ENCODE measurements at places on chromosomes 11 and 22.

GRCh38 chr22:31676700-31677099 lies 14.7 kb upstream of the PISD start:
- DNase-seq: peak; percentile 82

DNA sequence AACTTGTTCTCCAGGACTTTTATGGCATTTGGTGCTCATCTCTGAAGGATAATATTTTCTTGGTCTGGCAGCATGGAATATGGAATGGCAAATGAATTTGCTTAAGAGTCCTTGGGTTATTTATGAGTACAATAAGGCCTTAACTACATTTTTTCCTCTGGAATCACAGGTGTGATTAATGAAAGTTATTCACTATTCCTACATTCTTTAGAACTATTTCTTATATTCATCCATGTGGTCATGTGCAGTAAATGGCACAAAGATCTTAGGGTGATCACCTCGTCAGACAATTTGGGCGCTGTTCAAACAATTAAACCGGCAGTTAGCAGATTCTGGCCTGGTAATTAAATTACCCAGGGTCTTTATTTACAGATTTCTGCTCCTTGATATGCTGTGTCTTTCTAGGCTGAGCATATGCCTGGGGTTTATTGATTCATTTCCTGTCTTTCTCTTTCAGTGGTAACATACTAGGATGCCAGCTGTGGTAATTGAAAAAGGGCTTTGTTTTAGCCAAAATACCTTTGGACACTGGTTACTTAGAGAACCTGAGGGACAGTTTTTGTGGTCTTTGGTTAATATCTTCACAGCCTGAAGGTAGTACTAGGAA lies 31.6 kb downstream of the SIK2 start:
- no peak for DNase-seq

DNA sequence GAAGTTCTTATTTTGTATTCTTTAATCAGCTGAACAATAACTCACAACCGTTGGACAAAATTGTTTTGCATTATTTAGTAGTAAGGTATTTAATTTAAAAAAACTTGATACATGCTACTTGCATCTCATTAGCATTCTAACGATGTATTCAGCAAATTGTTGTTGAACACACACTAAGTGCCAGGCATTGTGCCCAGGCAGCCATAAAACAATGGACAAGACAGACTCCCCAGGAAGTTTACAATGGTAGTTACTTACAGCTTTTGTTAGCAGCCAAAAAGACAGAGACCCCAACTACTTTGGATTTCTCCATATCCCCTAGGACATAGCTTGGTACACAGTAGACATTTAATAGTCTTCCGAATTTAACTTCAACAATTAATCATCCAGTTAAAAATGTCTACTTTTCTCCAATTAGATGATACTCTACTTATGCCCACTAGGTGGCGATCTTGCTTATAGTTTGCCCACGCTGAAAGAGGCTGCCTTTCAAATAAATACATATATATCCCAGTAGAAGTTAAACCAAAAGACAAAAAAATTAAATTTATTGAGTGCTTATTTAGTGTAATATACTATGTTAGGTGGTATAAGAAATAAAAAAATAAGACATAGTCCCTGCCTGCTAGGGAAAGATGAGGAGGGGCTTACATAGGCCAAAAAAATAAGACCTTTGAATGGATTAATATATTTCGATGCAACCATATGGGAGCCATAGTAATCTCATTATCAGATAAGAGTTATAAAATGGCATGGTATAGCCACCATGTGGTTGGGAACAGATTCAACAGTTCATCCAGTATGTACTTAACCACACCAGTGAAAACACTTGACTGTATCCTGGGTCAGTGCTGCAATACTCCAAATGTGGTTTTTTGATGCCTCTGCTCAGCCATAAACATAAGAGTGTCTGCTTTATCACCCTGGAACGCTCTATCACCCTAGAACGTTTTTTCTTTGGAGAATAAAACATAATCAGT lies 2.0 kb upstream of the FJX1 start:
- DNase-seq: no peak

- no peak for DNase-seq
Measured at GRCh38 chr22:22908941-22909604, 21.5 kb downstream of the IGLL5 start.

DNA sequence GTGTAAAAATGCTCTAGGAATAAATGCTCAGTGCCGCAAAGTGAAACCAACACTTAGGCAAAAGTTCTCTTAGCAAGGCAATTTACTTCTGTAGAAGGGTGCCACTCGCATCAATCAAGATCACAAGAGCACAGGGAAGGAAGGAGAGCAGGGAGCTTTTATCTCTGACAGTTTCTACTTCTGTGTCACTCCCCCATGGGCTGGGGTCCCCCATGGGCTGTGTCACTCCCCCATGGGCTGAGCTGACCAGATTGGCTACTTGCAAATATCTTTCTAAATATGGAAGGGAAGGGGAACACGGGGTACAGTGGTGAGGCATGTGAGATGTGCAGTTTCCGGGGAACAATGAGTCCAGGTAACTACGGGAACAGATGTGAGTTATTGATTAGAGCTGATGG lies 397 bp downstream of the OR52N2 start:
- DNase-seq: no peak

DNA sequence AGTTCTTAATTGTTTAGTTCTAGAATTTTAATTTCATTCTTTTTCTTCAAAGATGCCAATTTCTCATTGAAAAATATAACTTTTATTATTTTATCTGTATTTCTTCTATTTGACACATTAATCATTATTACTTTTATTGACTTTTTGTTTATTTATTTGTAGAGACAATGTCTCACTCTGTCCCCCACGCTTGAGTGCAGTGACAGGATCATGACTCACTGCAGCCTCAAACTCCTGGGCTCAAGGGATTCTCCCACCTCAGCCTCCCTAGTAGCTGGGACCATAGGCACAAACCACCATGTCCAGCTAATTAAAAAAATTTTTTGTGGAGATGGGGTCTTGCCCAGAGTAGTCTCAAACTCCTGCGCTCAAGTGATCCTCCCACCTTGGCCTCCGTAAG lies 30.3 kb upstream of the FBLN1 start:
- DNase-seq: no peak

- DNase-seq: no peak
Measured at GRCh38 chr11:60985501-60985900, 14.0 kb downstream of the CD6 start.

DNA sequence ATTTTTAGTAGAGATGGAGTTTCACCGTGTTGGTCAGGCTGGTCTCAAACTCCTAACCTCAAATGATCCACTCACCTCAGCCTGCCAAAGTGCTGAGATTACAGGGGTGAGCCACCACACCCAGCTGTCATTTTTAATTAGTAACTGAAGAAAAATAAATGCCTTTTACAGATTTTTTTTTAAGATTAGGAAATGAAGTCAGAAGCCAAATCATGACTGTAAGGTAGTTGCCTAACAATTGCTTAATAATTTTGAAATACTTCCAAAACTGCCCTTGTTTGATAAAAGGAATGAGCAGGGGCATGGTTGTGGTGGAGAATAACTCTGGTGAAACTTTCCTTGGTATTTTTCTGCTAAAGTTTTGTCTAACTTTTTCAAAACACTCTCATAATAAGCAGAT lies 98.9 kb upstream of the SLC5A12 start:
- DNase-seq: no peak

DNA sequence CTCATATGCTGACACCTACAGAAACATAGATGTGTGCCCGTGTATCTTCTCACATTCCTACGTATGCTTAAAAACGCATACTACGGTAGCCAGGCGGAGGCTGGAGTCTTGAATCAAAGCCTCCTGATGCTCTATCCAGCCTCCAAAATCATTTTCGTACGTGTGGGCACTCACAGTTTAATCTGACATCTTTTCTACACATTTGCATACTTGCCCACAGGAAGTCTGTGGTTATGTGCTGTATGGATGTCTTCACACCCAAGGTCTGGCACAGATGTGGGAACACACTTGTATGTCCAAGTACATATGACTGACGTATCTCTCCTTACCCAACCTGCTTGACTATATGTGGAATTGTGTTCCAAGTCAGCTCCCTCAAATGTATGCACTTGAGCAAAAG lies 561.8 kb upstream of the CADM1 start:
- DNase-seq: no peak

DNA sequence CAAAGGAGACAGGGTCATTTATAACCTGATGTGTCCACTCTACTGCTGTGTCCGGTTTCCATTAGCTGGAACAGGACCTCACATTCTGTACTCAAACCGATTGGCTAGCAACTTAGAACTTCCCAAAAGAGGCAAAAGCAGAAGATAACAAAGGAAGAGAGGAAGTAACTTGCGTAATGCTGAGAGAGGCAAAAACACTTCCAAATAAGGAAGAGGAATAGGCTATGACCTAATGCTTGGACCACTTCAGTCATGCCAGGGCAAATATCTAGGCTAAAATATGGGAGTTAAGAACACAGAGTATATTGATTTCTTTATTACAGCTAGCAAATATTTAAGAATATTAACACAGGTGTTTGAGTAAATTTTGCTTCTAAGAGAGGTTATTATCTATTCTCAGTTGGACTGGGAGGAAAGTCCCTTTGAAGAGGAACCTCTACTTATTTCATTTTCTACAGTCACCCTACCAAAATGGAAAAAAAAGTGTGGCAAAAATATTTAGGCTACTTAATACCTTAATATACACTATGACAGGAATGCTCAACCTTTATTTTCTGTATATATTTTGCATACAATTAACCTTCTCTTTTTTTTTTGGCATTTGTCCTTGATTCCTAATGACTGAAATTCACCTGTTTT lies 499.8 kb upstream of the CHORDC1 start:
- no peak for DNase-seq

DNA sequence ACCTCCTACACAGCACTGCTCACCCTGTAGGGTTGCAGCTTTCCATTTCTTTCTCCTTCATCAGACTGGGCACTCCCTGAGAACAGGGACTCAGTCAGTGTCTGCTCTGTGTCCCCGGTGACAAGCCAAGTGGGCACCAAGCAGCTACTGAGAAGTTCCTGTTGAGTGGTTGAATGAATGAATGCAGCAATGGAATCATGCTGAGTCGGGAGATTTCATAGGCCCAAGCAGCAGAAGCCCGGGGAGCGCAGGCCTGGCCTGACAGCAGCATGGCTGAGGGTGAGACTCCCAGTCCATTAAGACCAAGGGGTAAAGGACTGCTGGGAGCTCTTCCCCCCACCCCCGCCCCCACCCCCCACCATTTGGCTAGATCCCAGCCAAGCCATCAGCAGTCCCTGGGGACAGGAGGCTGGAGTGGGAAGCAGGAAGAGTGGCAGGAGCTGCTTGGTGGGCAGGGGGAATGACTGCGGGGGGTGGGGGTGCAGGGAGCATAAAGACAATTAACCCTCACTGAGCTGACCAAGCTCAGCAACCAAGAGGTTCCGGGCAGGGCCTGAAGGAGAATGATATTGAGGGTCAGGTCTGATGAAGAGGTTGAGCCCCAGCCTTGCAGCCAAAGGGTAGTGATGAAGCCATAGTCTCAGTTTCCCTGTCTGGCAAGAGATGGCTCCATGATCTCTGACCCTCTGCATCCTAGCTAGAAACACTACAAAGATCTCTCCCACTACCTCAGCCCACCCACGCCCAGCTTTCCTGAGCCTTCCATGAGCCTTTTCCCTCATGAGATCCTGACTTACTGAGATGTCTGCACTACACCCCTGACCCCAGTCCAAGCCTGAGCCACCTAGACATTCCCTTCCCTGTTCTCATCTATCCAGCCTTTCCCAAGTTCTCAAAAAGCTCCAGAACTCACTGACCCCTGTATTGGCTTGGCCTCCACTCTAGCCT lies 2.8 kb downstream of the PDE2A start:
- no peak for DNase-seq

- no peak for DNase-seq
Measured at GRCh38 chr11:44885065-44885810, 65.4 kb downstream of the TP53I11 start.

DNA sequence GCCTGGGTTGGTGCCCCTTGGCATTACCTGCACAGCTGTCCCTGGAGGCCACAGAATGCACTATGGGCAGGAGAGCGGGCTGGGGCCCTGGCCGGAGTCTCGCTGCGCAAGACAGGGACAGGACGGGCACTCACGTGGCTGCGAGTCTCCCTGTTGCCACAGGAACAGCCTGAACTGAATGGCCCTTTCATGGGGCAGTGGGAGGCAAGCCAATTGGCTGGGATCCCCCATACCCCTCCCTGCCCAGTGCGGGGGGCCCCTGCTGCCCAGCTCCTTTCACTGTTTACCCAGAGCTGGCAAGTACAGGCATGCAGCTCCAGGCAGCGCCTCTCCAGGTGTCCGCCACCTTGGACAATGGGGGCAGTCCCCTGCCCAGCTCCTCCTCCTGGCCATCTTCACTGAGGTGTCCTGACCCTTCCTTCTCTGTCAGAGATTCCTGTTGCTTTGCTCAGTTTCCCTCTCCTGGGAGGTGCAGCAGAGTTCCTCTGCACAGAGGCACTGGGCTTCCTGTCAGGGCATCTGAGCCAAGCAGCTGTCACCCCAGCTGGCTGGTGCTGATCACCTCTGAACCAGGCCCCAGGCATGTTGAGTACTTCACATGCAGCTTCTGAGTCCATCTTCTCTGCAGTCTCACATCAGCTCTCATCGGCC lies 5.2 kb downstream of the USP2 start:
- no peak for DNase-seq

DNA sequence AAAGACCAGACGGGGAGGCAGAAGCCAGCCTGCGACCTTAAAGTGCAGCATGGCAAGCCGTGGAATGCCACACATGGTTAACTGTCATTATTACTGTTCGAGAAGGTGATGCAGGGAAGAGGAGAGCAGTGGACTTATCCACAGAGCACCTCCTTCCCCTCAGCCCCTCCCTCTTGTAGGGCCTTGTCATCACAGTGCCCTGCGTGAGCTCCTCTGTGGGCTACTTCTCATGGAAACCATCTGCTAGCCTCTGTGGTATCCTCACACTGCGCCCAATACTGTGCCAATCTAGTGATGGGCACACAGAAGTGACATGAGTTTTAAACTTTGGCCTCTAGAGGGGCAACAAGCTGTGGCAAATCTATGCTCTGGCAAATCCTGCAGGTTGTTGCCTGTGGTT lies 18.2 kb upstream of the CCDC134 start:
- no peak for DNase-seq

DNA sequence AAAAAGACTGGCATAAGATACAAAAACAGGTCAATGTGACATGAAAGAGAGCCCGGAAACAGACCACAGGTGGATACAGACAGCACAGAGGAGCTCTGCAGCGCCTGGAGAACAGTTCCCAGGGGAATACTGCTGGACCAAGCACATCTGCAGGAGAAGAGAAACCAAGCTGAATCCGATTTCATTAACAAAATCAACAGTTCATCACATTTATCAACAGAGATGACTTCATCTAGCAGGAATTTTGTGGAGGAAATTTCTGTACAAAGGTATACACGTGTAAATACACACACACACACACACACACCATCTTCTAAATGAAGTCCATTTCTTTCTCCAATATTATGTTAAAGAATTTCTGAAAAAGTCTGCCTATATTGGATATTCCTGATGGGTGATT lies 17.1 kb downstream of the YPEL1 start:
- no peak for DNase-seq

DNA sequence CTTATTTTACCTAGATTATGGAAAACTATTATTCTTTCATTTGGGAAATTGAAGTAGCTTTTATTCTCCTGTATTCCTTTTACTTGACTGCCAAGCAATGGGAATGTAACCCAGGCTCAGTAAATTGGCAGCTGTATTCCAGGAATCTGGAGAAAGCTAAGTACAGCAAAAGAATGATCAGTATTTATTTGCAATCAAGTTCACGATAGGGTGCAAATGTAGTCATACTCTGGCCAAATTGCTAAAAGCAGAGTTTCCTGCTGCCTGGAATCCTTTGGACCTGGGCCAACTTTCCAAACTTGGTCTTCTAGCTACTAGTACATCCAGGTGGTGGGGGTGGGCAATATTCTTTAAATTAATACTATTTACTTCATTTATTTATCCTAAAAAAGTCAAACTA lies 286.0 kb upstream of the CTSC start:
- DNase-seq: no peak

- DNase-seq: no peak
Measured at GRCh38 chr11:102780491-102780918, at the start of gene MMP10. Gene MMP10, minus strand, starts transcription at chr11:102780628. Its CDS starts 37 bp downstream, at chr11:102780591.
